Effector memory CD4-positive, alpha-beta T cell (primary cell): ENCODE measurements at places on chromosomes 5 and 9.

GRCh38 chr9:82570226-82570625 lies 492.7 kb downstream of the RASEF start:
- H3K27me3 ChIP-seq = no peaks in the 10 kb centered on the region
- no peak for DNase-seq

DNA sequence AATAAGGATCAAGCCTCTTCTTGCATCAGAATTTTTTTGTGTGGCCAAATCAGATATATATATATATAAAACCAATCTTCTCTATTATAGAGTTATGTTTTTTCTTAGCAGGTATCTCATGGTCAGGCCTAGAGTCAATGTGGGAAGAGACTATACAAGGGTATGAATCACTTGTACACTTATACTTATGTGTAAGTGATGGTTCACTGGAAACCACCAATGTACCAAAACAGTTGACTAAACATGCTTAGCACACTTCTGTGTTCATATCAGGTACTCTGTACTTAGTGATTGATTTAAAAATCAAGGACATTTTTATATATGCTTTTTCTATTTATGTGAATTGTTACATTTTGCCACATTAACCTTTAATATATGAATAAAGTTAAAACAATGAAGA lies 92.6 kb downstream of the CWC27 start:
- H3K4me3 ChIP-seq = no peak overlapping the region
- H3K27ac ChIP-seq = no peak overlapping the region
- H3K36me3 ChIP-seq = no peaks in the 10 kb centered on the region
- no peaks in the 10 kb centered on the region for H3K4me1 ChIP-seq

DNA sequence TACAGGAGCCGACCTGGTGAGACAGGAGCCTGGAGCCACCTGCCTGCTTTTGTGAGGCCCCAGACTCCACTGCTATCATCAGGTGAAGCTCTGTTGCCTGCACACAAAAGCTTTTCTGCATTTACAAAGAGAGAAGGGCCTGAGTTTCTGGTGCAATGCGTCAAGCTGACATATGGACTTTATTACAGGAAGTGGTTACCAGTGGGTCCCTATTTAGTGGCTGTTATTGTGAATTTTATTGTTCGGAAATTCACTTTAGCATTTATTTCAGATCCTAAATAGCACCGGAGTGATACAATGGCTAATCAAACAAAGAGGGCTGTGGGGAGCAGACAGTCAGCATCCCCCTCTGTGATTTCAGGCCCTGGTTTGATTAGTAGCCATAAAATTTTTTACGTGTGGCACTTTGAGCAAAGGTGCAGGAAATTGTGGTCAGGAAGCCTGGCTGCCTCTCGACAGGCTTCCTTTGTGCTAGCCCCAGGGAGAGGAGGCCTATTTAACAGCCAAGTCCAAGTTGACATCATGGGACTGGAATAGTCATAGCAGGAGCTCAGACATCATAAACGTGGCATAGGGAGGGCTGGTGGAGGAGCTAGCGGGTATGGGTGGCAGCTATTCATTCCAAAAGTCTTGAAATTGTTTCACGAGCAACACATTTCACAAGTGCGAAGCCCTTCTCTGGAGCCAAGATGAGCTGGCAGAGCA lies 8.4 kb downstream of the TGFBI start:
- H3K36me3 ChIP-seq = no peaks in the 10 kb centered on the region
- H3K4me1 ChIP-seq = peaks cover 24% of the 10 kb centered on the region
- H3K27me3 ChIP-seq = no peaks in the 10 kb centered on the region
- no peak overlapping the region for H3K4me3 ChIP-seq
- peak; percentile 28 for DNase-seq

DNA sequence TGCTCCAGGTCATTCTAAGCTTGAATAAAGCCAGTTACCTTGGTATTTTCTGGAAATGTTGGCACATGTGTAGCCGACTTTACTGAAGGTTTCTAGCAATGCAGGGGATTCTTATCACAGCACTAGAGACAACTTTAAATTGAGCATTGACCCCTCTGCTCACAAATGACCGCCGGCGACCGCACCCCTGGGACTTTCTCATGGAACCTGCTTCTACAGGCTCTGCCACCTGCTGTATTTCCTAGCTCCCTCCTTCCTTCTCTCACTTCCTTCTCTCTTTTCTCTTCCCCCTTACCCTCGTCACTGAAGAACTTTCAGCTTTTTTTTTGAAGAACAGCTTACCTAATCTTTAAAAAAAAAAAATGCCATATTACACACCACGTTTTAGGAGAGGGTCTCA lies 30.9 kb upstream of the DAB2 start:
- no peak for DNase-seq
- no peak overlapping the region for H3K27ac ChIP-seq
- H3K4me3 ChIP-seq = no peak overlapping the region
- no peaks in the 10 kb centered on the region for H3K4me1 ChIP-seq
- H3K27me3 ChIP-seq = peaks cover 4% of the 10 kb centered on the region
- no peaks in the 10 kb centered on the region for H3K36me3 ChIP-seq

DNA sequence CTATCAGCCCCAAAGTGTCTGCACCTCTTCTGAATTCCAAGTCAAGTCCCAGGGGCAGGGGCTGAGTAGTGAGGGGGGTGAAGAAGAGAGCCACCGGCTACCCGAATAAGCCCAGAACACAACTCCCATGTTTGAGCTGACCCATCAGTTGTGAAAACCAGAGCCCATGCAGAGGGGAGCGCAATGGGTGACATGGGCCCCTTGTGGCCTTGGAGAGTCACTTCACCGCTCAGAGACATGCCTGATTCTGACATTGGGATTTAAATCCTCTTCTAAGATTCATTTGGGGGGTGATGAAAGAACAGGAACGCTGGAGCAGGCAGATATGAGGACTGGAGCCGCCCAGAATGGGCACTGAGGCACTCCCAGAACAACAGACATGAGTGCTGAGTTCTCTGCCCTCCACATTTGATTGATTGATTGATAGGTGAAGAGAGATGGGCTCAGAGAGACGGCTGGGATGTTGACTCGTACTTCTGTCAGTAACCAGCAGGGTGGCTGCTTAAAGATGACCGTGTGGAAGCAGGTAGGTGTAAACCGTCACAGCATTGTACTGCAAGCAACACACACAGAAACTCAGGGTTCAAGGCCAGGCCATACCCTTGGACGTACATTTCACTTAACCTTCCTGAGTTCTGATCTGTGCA lies 74.3 kb downstream of the GPR21 start:
- peaks cover 30% of the 10 kb centered on the region for H3K36me3 ChIP-seq
- no peaks in the 10 kb centered on the region for H3K27me3 ChIP-seq

- DNase-seq = no peak
- no peaks in the 10 kb centered on the region for H3K36me3 ChIP-seq
- no peaks in the 10 kb centered on the region for H3K27me3 ChIP-seq
- no peak overlapping the region for H3K4me3 ChIP-seq
- no peaks in the 10 kb centered on the region for H3K4me1 ChIP-seq
These were observed 37.3 kb downstream of the MACIR start for GRCh38 chr5:103295871-103296270.

DNA sequence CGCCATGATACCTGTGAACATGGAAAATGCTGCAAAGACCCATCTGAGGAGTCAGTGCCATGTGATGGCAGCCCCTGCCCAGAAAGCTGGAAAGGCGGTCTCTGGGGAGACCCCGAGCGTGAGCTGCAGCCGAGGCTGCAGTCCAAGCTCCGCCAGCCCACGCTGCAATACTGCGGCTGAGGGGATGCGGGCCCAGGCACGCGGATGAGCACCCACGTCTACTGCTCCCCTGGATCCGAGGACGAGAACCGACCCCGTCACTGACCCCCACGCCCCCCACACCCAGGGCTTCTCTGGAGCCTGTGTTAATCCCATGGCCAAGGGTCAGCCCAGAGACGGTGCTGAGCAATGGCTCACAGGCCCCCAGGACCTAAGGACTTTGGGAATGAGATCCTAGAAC lies 32.4 kb downstream of the SLC12A7 start:
- H3K27ac ChIP-seq = no peak overlapping the region
- H3K36me3 ChIP-seq = peaks cover 65% of the 10 kb centered on the region
- H3K27me3 ChIP-seq = no peaks in the 10 kb centered on the region
- H3K4me3 ChIP-seq = no peak overlapping the region

GRCh38 chr5:135241536-135241935 lies 157.5 kb downstream of the MACROH2A1 start:
- H3K36me3 ChIP-seq = no peaks in the 10 kb centered on the region
- H3K27ac ChIP-seq = no peak overlapping the region
- no peak for DNase-seq
- H3K27me3 ChIP-seq = no peaks in the 10 kb centered on the region

DNA sequence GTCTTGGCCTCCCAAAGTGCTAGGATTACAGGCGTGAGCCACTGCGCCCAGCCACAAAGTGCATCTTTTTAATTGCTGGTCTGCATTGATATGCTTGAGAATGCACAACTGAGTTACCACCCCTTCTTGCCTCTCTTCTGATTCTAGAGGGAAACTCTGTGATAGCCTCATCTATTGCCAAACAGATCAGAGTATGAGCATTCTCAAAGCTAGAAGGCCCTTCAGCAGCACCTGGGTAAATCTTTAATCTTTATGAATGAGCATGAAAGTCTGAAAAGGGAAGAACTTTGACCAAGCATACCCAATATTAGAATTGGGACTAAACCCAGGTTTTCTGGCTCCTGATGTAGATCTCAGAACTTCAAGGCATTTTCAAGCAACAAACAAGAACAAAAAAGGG lies 298.3 kb upstream of the TNC start:
- no peak overlapping the region for H3K27ac ChIP-seq
- no peaks in the 10 kb centered on the region for H3K27me3 ChIP-seq
- H3K4me3 ChIP-seq = no peak overlapping the region
- no peaks in the 10 kb centered on the region for H3K4me1 ChIP-seq

GRCh38 chr5:160692271-160692670 lies 159.7 kb downstream of the ATP10B start:
- no peaks in the 10 kb centered on the region for H3K27me3 ChIP-seq
- no peak overlapping the region for H3K4me3 ChIP-seq
- DNase-seq = no peak
- no peak overlapping the region for H3K27ac ChIP-seq
- no peaks in the 10 kb centered on the region for H3K4me1 ChIP-seq
- H3K36me3 ChIP-seq = no peaks in the 10 kb centered on the region

DNA sequence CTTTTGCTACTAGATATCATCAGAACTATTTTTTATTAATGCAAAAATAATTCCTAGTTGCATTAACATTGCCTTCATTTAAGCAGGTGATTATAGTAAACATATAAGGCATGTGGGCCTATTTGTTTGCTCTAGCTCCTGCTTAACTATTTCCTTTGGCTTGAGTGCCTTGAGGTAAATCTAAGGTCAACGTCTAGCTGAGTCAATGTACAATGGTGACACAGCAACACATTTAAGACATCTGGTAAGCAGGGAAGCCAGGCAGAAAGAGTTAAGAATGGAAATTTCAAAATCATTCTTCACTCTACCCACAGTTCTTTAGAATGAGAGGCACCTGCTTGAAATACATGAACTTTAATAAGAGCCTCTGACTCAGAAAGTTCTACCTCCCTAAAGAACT lies 111.9 kb upstream of the FST start:
- H3K36me3 ChIP-seq = no peaks in the 10 kb centered on the region
- no peaks in the 10 kb centered on the region for H3K27me3 ChIP-seq
- no peak for DNase-seq
- no peak overlapping the region for H3K4me3 ChIP-seq
- H3K4me1 ChIP-seq = no peaks in the 10 kb centered on the region
- no peak overlapping the region for H3K27ac ChIP-seq

- H3K27ac ChIP-seq = no peak overlapping the region
- peaks cover 8% of the 10 kb centered on the region for H3K4me1 ChIP-seq
- no peaks in the 10 kb centered on the region for H3K36me3 ChIP-seq
These were observed 180.8 kb downstream of the AUH start for GRCh38 chr9:91180930-91181268.

DNA sequence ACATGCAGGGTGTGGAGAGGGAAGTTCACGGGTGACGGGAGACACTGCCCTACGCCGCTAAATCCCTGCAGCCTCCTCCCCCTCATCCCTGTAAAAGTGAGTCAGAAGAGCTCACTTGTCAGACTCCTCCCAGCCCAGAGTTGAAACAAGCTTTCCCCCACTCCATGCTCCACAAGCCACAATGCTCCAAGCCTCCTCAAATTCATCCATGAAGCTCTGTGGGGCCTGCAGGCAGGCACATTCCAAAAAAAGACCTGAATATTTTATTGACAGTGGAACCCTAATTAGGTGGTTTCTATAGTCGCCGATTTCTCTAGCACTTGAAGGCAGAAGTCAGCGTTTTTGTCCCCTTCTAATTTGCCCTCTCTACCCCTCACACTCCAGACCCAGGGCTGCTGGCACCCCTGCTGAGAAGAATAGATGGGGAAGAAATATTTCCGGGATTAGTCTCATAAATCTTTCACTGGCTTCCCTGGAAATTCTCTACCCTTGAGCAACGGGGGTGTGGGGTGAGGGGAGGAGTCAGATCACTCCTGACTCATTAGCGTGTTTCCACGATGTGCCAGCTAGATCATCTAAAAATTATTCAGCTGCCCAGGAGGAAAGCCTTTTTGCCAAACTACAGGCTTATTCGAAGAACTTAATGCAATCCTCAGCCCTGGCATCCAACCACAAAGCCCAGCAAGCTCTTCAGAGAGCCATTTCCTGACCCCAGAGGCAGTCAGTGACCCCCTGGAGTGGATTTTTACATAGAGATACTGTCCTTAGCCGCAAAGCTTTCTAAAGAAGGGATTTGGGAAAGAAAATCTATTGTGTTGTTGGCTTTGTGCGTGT lies 97.1 kb downstream of the ENC1 start:
- H3K4me1 ChIP-seq = no peaks in the 10 kb centered on the region
- H3K27ac ChIP-seq = no peak overlapping the region
- H3K36me3 ChIP-seq = no peaks in the 10 kb centered on the region
- no peaks in the 10 kb centered on the region for H3K27me3 ChIP-seq
- DNase-seq = no peak

GRCh38 chr5:64164166-64164565 lies 1.5 kb upstream of the RNF180 start:
- DNase-seq = no peak
- no peak overlapping the region for H3K27ac ChIP-seq
- H3K36me3 ChIP-seq = no peaks in the 10 kb centered on the region
- peaks cover 5% of the 10 kb centered on the region for H3K27me3 ChIP-seq

DNA sequence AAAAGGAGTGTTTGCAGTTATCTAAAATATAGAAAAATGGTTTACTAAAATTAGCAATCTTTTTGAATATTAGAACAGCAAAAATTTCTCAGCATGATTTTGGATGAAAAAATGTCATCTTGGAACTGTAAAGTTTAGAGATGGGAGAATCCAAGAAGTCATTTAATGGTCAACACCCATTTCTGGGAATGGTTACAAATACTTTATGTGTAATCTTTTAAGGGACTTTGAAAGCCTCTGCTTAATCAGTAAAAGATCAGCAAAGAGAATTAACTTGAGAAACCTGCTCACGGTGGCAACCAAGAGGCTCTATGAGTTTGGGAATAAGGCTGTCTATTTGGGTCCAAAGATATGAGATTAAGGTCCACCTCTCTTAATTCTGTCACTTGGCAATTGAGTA lies 13.0 kb downstream of the C1QTNF3 start:
- no peaks in the 10 kb centered on the region for H3K27me3 ChIP-seq
- no peak overlapping the region for H3K27ac ChIP-seq
- peaks cover 8% of the 10 kb centered on the region for H3K36me3 ChIP-seq
- DNase-seq = no peak

DNA sequence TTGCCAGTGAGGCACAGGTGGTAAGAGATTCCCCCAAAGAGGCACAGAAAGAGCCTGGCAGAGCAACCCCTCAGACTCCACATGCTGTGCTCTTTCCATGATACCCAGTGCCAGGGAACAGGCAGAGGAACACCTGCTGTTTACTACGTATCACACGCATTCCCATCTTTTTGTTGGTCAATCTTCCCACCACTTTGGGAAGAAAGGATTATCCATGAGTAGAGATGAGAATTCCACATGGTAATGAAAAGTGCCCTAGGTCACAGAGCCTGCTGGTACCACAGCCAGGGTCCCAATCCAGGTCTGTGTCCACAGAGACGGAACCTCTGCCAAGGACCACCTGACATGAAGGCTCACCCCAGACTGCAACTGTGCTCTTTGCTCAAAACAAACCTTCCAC lies 86.6 kb downstream of the LHFPL2 start:
- H3K4me1 ChIP-seq = no peaks in the 10 kb centered on the region
- no peak overlapping the region for H3K4me3 ChIP-seq
- H3K27me3 ChIP-seq = peaks cover 3% of the 10 kb centered on the region
- no peaks in the 10 kb centered on the region for H3K36me3 ChIP-seq
- no peak for DNase-seq
- no peak overlapping the region for H3K27ac ChIP-seq
